ENCODE measurements at places on chromosomes 13 and 19.

GRCh38 chr13:31638577-31638976 lies 100.7 kb upstream of the RXFP2 start:
- no peak for DNase-seq

DNA sequence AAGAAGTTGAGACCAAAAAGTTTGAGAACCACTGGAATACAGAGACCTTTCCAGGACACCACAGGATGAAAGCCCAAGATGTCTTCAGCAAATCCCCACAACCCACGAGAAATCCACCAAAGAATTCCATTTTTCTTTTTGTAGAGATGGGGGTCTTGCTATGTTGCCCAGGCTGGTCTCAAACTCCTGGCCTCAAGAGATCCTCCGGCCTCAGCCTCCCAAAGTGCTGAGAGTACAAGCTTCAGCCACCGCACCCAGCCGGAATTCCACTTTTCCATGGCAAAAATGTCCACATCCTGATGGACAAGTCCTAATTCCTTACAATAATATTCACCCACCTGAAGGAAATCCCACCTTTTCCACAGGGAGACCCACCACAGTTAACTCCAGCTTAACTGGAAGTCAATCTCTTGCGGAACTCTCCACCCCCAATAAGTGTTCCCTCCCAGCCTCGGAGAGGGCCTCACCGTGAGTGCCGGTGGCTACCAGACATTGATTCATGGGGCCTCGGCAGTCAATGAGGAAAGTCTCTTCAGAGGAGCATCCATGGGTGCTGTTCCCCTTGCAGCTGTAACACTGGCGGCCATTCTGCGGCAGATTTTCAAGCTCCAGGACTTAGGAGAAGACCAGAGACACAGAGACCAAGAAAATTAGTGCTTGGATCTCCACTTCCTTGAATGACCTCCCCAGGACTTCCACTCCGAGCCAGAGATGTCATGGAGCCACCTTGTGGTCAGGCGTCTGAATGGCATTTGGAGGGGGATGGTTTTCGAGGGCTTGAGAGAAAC lies 12.3 kb upstream of the CADM4 start:
- peak; percentile 62 for DNase-seq

GRCh38 chr13:73235385-73235784 lies 176.6 kb downstream of the KLF5 start:
- no peak for DNase-seq

DNA sequence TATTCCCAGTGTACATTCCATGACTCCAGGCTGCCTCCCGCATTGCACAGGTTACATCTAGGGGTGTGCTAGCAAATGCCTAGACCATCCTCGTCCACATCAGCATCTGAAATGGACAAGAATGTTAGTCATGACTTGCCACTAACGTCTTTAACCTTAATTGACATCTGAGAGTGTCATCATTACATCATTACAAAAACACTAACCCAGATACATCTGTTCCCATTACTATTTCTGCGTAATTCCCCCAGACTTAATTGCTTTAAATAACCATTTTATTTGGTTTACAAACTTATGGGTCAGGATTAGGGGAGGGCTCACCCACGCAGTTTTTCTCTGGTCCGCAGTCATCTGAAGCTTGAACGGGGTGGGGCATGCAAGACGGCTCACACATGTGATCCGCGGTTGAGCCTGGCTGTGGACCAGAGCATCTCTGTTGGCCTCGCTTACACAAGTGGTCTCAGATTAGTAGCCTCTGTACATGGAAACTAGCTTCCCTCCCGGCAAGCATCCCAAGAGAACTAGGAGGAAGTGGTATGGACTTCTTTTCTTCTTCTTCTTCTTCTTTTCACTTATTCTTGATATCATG lies 15.9 kb downstream of the KL start:
- DNase-seq: no peak

- DNase-seq: no peak
Measured at GRCh38 chr13:98507282-98507797, 69.6 kb downstream of the STK24 start.

DNA sequence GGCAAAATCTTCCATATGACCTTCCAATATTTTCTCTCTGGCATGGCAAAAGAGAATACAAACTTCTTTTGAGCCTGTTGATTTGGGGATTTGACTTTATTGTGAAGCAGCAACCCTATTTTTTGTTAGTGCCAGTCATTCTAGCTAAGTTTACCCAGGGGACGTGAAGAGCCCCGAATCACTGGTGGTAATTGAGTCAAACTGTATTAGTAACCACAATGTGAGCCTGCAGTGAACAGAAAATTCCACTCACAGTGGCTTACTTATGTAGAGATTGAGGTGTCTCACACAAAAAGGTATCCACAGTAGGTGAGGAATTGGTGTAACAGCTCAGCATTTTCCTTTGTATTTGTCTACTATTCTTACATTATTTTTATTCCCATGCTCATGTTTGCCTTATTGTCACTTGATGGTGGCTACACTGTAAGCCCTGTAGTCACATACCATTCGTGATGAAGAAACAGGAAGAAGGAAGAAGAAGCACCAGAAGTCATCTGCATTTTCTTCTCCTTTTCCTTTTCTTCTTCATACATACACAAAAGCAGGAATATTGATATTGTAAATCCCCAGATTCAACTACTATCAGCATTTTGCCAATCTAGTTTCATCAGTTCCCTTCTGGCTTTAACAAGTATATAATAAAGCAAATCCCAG lies 33.3 kb upstream of the MYCBP2 start:
- no peak for DNase-seq

- DNase-seq: no peak
Measured at GRCh38 chr13:71922194-71922593, 55.2 kb upstream of the DACH1 start.

DNA sequence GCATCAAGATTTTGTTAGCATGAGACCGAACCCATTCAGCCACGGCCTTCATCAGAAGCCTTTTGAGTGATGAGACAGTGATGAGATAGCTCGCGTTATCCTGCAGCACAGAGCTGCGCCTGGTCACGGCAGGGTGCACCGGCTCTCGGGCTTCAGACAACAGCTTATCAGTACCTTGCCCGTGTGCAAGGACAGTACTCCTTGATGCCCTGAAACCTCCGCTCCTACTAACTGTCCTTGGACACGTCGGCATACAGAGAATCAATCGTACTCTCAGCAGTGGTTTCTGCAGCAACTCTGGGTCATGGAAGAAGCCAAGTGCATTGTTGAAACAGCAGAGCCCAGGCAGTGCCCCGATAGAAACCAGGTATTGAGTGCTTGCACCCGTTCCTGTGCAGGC lies 40.7 kb downstream of the IRS2 start:
- DNase-seq: no peak

GRCh38 chr19:7869910-7870511 lies 4.2 kb downstream of the PRR36 start:
- no peak for DNase-seq

GRCh38 chr13:101982903-101983302 lies 418.9 kb downstream of the FGF14 start:
- no peak for DNase-seq

GRCh38 chr13:36344886-36345437 lies 1.2 kb downstream of the SPART start:
- no peak for DNase-seq

DNA sequence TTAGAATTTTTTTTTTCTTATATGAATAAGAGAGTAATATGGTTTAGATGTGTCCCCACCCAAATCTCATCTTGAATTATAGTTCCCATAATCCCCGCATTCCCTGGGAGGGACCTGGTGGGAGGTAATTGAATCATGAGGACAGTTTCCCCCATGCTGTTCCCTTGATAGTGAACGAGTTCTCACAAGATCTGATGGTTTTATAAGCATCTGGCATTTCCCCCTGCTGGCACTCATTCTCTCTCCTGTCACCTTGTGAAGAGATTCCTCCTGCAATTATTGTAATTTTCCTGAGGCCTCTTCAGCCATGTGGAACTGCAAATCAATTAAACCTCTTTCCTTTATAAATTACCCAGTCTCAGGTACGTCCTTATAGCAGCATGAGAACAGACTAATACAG lies 205.7 kb downstream of the MYO16 start:
- no peak for DNase-seq

- DNase-seq: no peak
Measured at GRCh38 chr19:40555978-40556689, 20.5 kb upstream of the SHKBP1 start.

All from GM10248 (cell line).